A375 (cell line): ENCODE measurements at places on chromosomes 4 and X. TPM values are rescaled to one million over a fixed set of nuclear protein-coding genes. Genes with fewer than 3 reads are reported as not detected.

Gene PLP1
- 22.5 and 40.3 TPM in 2 replicates for total RNA-seq

Gene RPL10
- total RNA-seq: 3,309 and 3,903 TPM in 2 replicates

Gene HERC3
- total RNA-seq: 2.1 and 2.3 TPM in 2 replicates

Gene TRAM1L1
- 1.5 and 2.6 TPM in 2 replicates for total RNA-seq

Gene SEC31A
- total RNA-seq: 96.9 and 101 TPM in 2 replicates

Gene SSX3
- total RNA-seq: not detected in 2 replicates

Gene ZDHHC15
- 0.05 TPM in 1 of 2 replicates, not detected in the other for total RNA-seq

Gene FATE1
- not detected in 2 replicates for total RNA-seq
